ENCODE measurements at places on chromosomes 1 and 21.

GRCh38 chr1:77509051-77509492 is 173.4 kb downstream of the ZZZ3 start:
- DNase-seq = peak; percentile 76

GRCh38 chr1:183484851-183485250 is 12.6 kb downstream of the SMG7 start:
- no peak for DNase-seq

DNA sequence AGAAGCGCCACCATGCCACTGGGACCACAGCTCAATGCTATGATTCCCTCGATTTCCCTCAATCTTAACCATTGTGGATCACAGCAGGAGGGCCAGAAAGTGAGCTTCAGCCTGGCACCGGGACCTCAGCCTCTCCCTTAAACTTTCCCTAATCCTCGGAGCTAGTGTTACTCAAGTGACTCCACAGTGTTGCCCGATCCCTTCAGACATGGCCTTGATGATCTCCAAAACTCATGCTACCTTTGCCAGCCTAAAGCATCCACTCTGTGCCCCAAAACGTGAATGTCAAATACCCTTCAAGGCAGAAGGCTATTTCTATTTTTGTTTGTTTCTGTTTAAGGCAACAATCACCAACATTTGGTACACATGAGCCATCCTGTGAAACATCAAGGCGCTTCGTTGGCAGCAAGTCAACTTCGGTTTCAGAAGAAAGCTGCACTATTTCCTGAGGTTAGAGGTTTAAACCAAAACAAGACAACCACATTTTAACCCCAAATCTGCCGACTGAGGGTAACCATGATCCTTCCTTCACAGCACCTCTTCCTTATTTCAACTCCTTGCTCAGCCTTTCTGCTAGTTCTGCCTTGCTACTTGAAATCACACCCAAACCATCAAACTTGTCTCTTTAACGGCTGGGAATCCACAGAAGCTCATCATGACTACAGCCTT is 94.4 kb upstream of the KRTAP19-8 start:
- peak; percentile 81 for DNase-seq

DNA sequence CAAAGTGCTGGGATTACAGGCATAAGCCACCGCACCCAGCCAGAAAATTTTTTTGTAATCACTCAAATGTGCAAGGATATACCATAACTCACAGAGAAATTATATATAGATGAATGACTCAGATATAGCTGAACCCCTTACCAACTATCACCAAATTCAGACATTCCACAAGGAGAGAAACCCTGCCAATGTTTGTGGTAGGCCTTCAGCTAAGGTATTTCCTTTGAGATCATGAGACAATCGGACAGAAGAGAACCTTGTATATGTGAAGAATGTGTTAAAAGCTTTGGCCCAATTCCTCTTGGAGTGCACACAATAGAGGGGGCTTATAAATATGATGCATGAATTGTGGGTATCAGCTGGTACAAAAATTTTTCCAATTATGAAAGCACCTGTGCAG is 50.7 kb downstream of the ZNF684 start:
- DNase-seq = no peak

- DNase-seq = no peak
Measured at GRCh38 chr1:19220080-19220846, 10.2 kb upstream of the UBR4 start.

GRCh38 chr1:241968611-241969010 is 11.0 kb downstream of the BECN2 start:
- DNase-seq = no peak

DNA sequence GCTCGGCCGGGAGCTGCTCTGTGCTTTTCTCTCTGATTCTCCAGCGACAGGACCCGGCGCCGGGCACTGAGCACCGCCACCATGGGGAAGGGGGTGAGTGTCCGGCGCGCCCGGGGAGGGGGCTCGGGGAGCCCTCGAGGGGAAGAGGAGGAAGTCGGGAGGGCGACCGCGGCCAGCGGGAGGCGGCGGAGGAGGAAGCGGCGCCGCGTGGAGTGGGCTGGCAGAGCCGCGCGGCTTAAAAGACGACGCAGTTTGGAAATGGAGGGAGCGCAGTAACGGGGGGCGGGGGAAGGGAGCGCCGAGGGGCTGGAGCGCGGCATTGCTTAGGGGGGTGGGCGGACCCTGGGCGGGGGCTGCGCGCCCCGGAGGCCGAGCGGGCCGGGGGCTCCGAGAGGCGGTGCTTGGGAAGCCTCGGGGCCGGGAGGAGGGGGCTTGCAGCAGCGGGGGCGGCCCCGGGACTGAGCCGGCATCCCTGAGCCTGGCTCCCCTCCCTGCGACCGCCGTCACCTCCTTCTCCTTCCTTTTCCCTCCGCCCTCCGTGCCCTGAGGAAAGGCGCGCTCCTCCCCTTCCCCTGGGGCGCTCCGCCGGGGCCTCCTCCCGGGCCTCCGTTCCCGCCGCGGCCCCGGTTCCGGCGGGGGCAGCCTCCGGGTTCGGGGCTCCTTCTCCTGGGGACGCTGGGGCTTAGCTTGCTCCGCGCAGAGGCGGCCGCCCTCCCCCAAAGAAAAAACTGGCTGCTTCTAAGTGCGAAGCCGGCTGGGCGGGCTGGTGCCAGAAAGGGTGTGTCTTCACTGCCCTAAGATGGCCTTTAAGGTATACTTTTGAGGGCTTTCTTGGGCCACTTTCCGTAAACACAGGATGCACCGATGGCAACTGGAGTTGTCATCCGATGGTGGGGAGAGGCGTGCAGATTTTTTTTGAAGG is 648 bp downstream of the ATP1A1 start:
- DNase-seq = peak; percentile 50

GRCh38 chr1:238951809-238952208 is 434.6 kb upstream of the CHRM3 start:
- DNase-seq = peak; percentile 68

DNA sequence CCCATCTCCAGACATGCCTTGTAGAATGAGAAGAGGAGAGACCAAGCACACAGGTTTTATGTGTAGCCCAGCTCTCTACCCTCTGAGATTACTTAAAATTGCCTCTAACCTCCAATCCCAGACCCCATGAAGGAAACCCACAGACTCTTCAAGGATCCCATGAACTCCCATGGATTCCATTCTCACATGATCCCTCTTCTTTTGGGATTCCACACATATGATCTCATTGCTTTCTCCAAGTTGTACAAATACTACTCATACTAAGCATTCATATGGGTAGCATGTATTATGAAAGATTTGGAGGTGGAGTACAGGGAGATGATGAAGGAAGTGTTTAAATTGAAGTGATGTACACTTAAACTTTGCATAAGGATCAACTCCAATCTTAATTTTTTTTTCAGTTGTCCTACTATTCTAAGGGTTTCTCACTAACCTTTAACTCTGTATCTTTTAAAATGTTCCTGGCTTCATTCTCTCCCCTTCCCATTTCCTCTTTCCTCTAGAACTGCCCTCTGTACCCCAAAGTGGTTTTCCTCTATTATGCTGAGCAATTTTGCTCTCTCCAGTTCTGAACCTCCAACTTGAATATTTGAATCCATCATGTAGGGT is 41.6 kb downstream of the MFSD2A start:
- DNase-seq = no peak

GRCh38 chr1:168636642-168637111 is 60.3 kb downstream of the XCL1 start:
- DNase-seq = peak; percentile 59

- DNase-seq = no peak
Measured at GRCh38 chr21:38234395-38235142, 22.2 kb upstream of the KCNJ15 start.

GRCh38 chr1:112850034-112850757 is 105.8 kb downstream of the SLC16A1 start:
- DNase-seq = no peak

- no peak for DNase-seq
Measured at GRCh38 chr1:172909606-172910326, 141.0 kb downstream of the TNFSF18 start.

DNA sequence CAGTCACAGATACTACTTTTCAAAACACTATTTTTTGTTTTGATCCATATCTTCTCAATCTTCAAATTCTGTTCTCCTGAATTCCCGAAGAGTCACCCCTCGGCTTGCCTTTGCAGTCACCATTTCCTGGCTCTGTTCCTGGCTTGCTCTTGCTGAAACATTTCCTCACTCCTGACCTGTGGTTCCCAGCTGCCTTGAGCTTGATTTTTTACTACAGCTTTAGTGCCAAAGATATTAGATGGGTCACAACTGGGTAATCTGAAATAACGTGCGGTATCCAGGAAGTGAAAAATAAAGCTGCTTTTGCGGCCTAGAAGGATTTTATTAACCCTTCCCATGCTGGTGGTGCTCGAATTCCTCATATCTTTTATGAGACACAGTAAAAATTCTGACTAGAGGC is 318.8 kb downstream of the PCP4 start:
- DNase-seq = no peak

DNA sequence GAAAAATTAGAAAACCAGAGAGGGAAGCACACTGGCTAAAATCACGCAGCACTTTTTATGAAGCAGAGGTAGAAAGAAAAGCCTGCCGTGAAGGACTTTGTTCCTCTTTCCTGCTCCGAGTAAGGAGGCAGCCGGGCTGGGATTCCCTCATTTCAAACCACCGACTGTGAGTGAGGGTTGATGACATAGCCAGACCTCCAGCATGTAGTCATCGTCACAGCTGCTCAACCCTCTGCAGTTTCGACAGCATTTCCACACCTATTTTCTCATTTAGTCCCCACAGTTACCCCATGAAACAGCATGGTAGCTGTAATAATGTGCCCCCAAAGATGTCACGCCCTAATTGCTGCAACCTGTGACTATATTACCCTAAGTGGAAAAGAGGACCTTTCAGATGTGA is 35.3 kb downstream of the FCRL5 start:
- DNase-seq = no peak

- no peak for DNase-seq
Measured at GRCh38 chr1:236063551-236063918, 1.4 kb downstream of the NID1 start.

DNA sequence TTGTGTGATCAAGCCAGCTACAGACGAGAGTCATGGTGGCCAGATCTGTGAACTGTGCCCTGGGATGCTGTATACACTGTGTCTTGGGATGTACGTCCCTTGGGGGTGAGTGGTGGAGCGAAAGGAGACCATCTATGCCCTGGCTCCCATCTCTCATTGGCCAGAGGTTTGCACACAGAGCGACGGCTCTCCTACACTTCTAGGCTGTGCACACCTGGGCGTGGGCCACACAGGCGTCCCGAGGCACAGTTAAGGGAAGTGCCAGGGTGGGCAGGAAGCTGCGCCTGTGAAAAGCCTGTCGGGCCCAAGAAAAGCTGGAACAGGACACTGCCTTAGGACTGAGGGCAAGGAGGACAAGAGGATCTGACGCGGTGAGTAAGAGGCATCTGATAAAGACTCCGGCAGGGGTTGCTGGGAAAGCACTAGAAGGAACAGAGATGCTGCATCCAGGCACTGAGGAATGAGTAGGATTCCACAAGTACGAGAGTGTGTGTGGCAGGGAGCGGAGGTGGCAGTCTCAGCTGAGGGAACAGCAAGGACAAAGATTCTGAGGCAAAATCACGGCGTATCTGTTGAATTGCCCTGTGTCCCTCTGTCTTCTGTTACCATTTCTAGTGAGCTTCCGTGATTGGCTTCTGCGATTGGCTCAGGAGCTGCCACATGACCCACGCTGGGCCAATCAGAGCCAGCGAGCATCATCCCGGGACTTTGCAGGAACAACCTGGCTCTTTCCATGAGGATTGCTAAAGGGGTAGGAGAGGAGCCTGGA is 67.9 kb upstream of the ZBTB40 start:
- no peak for DNase-seq

GRCh38 chr1:40998668-40999067 is 19.2 kb downstream of the CTPS1 start:
- no peak for DNase-seq

DNA sequence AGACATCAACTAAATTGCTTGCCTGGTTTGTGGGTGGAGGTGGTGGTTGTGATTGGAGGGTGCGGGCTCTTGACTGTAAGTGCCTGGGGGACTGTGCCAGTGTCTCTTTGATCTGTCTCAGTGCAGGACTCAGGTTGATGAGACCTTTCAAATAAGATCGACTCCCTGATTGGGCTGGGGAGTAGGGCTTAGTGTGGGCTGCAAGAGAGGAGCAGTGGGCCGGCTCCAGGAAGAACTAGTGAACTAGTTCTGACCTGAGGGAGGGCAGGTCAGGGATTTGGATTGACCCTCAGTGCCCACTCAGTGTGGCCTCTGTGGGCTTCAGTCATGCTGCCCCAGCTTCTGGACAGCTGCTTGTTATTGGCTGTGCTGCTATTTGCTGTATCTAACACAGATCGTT is 130.6 kb upstream of the CACNA1E start:
- DNase-seq = no peak

DNA sequence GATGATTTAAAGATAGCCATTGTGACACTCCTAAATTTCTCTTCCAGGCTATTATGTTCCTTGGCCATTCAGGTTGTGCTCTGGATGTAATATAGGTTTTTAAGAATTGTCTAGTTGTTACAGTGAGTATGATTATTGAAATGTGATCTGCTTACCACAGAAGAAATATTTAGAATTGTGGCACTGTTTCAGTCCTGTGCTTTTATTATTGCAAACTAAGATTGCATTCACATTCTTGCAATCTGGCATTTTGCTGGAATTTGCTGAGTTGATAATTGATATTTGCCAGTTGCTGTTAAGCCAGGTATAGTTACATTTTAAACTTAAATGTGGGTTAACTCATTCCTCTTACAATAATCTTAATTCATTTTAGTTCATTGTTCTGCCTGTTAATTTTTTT is 22.3 kb downstream of the EXO1 start:
- no peak for DNase-seq

GRCh38 chr1:160446945-160447600 is 46.7 kb downstream of the VANGL2 start:
- DNase-seq = no peak

DNA sequence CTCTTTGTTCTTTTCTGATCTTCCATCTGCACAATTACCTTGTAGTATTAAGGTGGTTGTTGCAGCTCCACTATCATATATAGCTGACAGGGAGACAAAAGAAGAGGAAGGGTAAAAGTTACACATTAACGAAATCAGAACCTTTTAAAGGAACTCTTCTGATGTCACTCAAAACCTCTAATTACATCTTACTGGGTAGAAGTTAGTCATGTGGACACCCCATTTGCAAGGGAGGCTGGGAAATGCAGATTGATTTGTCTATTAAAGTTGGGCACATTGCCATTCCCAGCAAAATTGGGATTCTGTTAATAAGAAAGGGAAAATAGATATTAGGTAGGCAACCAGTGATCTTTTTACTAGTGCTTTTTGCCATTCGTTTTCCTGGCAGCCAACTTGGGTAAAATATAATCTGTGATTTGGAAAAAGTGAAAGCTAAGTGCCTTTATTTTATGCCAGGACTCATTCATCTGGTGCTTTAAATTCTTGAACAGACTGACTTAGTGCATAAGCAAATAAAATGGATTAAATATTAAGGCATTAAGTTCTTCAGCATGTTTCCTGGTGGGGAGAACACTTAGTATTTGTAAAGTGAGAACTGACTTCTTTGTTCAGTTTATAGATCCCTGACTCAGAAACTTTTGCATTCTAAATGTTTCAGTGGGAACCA is 71.3 kb downstream of the DNM3 start:
- no peak for DNase-seq

DNA sequence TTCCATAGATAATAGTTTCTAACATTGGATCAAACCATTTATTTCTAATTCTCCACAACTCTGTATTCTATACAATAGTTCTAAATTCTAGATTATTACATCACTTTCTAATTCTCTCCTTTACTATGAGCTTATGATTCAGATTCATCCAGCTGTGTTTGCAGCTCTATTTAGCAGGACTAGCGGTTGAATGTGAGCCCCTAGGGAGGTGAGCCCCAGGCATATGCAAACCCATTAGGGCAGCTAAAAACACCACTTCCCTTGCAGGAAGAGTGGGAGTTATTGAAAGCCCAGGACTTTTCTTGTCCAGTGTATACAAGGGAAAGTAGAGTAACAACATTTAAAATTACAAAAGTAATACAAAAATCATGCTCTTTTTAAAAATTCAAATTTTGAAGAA is 56.9 kb downstream of the KRTAP19-8 start:
- DNase-seq = no peak

All from pons (tissue), 1 donor.